ENCODE measurements at places on chromosomes 11 and 22.

DNA sequence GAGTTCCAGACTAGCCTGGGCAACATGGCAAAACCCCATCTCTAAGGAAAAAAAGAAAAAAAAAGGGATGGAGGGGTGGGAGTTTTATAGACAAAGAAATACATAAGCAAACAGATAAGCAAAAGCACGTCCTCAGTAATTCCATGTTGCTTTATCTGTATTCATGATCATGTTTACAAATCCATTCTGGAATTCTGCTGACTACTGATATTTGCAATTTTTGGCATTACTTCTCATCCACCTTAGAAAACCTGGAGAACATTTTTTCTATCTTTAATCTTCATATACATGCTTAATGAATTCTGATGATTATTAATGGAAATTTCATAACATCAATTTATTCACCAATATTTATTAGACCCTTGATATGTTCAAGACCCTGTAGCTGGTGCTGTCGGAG lies 1.7 kb upstream of the FDX1 start:
- DNase-seq, result no peak

GRCh38 chr22:30247561-30247960 lies 1.0 kb upstream of the LIF start:
- no peak for DNase-seq

GRCh38 chr11:1807264-1807995 lies 27.4 kb upstream of the SYT8 start:
- no peak for DNase-seq

DNA sequence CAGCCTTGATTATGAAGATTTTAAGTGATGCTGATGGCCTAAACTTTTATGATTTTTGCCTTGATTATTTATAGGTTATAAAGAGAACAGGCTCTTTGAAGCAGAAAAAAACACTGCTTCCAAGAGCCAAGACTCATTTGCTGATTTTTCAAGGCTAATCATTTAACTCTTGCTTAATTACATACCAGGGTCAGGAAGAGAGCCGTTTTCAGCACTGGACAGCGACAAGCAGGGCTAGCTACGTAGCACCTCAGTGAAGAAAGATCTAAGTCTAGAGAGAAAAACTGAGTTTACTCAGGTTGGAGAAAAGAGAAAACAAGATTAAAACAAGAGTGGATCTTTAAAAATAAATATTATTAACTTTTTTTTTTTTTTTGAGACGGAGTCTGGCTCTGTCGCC lies 615.4 kb upstream of the B3GAT1 start:
- no peak for DNase-seq

GRCh38 chr11:12077535-12078280 lies 32.7 kb upstream of the MICAL2 start:
- DNase-seq, result no peak

DNA sequence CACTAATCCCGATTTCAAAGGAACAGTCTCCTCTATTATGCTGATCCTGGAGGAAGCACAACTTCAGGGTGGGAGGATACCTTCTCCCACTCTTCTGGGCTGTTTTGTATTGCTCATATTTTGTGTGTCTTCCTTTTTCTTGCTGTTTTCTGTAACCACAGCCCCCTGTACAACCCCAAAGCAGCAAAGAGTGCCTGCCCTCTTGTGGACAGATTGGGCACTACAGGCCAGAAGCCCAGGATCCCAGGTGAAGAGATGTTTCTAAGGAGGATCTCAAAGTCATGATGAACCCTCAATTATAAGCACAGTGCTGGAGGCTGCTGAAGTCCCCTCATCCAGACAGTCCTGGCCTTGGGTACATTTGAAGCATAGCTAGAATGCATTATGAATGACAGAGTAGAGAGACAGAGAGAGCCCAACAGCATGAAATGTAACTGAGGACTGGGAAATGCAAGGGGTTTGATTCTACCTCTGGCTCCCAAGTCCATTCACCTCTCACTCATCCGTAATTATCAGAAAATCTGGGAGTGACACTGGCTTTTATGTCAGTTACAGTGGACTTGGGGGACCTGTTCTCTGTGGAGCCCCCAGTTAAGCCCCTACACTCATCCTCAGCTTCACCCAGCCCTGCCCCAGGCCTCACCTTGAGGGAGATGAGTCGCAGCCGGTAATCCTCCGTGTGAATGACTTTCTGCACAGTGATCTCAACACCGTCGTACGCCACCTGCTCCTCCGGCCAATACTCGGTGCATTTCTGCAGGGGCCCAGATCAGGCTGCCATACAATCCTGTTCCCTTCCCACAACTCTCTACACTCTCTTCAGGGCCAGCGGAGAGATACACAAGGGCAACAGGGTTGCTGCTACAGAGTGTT lies 6.2 kb upstream of the IGSF22 start:
- no peak for DNase-seq

DNA sequence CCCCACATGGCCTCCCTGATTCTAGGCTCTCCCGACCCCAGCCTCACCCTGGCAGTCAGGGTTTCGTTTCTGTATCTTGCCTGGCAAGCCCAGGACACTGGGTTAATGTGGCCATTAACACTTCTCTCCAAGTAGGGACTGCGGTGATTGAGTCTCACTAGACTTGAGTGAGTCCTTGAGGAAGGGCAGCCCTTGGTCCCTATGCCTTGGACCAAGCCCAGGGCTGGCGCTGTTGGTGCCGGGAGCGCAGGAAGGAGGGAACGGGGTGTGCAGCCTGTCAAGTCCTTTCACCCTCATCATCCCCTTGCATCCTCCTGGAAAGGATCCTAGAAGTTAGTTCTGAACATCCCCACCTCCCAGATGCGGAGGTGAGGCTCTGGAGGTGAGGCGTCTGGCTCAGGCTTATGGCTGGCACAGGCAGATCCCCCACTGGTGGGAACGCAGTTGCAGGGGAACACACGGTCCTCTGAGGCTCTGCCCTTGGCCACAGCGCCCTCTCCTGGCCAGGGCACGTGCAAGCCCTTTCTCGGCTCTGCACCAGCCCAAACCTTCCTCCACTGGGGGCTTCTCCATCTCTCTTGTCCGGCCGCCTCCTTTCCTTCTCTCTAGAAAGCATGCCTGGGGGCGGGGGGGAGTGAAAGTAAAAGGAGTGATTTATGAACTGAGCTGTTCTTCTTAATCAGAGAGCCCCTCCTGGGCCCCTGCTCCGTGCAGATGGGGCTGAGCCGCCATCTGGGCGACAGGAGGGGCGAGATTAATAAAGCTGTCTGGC lies 56.7 kb downstream of the TP53I11 start:
- no peak for DNase-seq
